Trophoblast cell (in vitro differentiated cells and primary cell): ENCODE measurements at places on chromosomes 7 and 10.

DNA sequence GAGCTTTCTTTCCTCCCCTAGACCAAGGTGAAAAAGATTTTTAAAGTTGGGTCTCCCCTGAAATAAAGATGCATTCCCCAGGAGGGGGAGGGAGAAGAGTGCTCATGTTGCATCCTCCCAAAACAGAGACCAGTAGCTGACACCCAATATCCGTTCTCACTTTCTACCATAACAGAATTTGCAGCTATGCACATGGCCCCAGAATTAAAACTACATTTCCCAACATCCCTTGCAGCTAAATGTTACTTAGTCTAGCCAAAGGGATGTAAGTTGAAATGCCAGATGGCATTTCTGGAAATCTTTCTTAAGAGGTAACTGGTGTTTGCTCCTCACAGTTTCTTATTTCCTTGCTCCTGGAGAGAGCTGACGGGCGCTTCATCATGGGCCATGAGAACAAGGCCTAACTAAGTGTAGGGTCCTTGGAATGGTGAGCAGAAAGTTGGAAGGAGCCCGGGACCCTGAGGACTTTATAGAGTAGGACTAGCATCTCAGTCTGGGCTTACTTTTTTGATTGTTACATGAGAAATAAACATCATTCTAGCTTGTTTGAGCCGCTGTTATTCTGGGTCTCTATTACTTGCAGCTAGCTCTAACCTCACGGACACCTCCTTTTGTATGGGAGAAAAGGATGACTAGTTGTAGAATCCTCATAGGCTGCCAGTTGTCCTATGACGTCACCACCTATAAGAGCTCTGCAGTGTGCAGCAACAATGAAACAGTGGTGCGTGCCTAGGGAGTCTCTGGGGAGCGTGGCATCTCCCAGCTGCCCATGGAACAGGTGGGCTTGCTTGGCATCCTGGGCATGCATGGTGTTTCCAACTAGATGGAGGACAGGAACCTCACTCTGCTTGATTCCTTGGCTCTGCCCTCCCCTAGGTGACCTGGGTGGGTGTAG lies 46.1 kb upstream of the EXOC6 start:
- peak; percentile 17 for DNase-seq

DNA sequence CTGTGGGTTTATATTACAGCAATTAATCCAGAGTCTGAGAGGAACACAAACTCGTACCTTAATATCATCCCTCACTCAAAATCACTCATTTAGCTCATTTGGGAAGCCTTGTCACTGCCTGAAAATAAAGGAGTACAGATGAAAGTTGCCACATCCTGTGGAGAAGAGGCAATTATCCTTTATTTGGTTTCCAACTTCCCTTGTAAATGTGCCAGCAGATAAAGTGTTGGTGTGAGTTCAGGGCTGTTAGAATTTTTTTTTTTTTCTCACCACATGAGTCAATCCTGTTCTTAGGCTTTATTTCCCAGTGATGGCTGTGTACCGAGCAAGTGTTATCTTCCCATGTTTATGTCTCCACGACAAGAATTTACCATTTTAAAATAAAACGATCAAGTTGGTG lies 99.0 kb upstream of the SMIM30 start:
- no peak for DNase-seq

GRCh38 chr7:44378744-44379143 lies 53.4 kb upstream of the CAMK2B start:
- DNase-seq = no peak

GRCh38 chr10:74900297-74900696 lies 73.9 kb downstream of the KAT6B start:
- no peak for DNase-seq

GRCh38 chr7:102111061-102112041 lies 175.3 kb upstream of the SH2B2 start:
- DNase-seq = no peak
